IPS DF 6.9 (cell line): ENCODE measurements at places on chromosomes 12 and 14.

DNA sequence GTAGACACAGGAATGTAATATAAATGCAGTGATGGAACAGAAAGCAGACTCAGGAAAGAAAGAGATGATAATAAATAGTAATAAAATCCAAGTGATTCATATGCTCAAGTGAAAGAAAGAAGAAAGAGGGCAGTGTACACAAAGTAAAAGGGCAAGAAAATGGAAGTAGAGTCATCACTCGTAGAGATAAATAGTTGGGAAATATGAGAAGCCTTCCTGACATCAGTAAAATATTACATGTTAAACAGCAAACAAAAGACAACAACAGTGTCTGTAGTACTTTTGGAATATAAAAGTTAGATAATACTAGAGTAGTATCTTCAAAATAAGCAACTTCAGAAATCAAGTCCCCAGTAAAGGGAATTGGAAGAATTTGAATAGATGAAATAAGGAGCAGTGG, 412.3 kb downstream of the RAD51B start:
- H3K4me1 ChIP-seq: peaks cover 5% of the 10 kb centered on the region; the same call in 1 of the 2 replicates
- no peak for DNase-seq
- H3K27me3 ChIP-seq: no peaks in the 10 kb centered on the region
- H3K36me3 ChIP-seq: no peaks in the 10 kb centered on the region

- DNase-seq: no peak
- no peaks in the 10 kb centered on the region for H3K27me3 ChIP-seq
- no peak overlapping the region for H3K4me3 ChIP-seq
- no peak overlapping the region for H3K27ac ChIP-seq
- no peaks in the 10 kb centered on the region for H3K4me1 ChIP-seq
Measured at GRCh38 chr14:101254805-101255764, 306.2 kb upstream of the DIO3 start.

- H3K4me3 ChIP-seq: no peak overlapping the region
- H3K4me1 ChIP-seq: no peaks in the 10 kb centered on the region
- DNase-seq: no peak
Measured at GRCh38 chr14:101758913-101759593, 2.5 kb upstream of the PPP2R5C start.

- no peak for DNase-seq
- H3K36me3 ChIP-seq: no peaks in the 10 kb centered on the region
- H3K27me3 ChIP-seq: no peaks in the 10 kb centered on the region
- H3K27ac ChIP-seq: no peak overlapping the region
- H3K4me1 ChIP-seq: no peaks in the 10 kb centered on the region
Measured at GRCh38 chr14:56268039-56268438, 149.8 kb downstream of the PELI2 start.

GRCh38 chr14:89921346-89921745, 33.2 kb downstream of the EFCAB11 start:
- no peak overlapping the region for H3K4me3 ChIP-seq
- H3K36me3 ChIP-seq: no peaks in the 10 kb centered on the region
- no peak for DNase-seq
- H3K27me3 ChIP-seq: no peaks in the 10 kb centered on the region

GRCh38 chr12:116556964-116557698, 2.0 kb upstream of the MAP1LC3B2 start:
- H3K27ac ChIP-seq: no peak overlapping the region
- H3K4me1 ChIP-seq: no peaks in the 10 kb centered on the region
- H3K36me3 ChIP-seq: no peaks in the 10 kb centered on the region
- H3K4me3 ChIP-seq: no peak overlapping the region

DNA sequence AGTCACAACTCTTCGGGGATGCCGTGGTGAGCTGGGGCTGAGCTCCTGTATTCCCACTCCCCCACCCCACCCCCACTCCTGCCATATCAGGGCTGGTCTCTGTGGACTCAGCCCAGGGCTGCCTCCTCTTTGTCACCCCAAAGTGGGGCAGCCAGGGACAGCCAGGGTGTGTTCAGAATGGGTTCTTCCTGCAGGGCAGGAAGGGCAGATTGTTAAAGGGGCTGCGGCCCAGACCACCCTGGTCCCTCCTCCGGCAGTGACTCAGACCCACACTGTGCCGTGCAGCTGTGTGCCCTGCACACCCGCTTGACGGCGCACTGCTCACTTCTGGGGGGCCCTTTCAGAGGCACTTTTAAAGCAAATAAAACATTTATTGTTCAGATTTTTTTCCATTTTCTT, 9.3 kb downstream of the SLC48A1 start:
- peaks cover 34% of the 10 kb centered on the region for H3K36me3 ChIP-seq
- peaks cover 7% of the 10 kb centered on the region for H3K4me1 ChIP-seq
- H3K27me3 ChIP-seq: no peaks in the 10 kb centered on the region
- H3K4me3 ChIP-seq: no peak overlapping the region
- DNase-seq: no peak

DNA sequence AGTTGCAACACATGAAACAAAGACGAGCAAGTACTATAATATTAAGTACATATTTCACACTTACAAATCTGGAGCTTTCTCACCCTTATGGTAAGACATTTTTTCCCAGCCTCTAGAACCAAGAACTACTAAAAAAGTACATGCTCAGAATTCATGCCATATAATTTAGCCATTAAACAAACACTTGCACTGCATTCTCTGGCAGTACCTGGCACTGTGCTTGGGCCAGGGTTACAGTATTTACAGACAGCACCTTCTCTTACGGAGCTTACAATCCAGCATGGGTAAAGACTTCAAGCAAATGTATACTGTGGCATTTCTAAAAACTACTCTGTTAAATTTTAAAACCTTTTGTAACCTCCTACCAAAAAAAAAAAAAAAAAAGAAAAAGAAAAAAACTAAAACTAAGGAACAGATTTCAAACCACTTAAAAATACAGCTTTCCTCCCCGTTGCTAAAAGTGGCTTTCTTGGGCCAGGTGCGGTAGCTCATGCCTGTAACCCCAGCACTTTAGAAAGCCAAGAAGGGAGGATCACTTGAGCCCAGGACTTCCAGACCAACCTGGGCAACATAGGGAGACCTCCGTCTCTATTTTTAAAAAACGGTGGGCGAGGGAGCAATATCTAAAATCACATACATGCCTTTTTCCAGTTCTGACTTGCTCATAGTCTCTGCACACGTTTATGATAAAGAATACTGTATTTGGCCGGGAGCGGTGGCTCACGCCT, 956 bp downstream of the GNPTAB start:
- peaks cover 1% of the 10 kb centered on the region; the same call in 1 of the 2 replicates for H3K4me1 ChIP-seq
- H3K4me3 ChIP-seq: peak overlapping the region; percentile 81; the same call in 1 of the 2 replicates
- H3K27me3 ChIP-seq: no peaks in the 10 kb centered on the region
- no peak for DNase-seq
- no peak overlapping the region for H3K27ac ChIP-seq

GRCh38 chr12:3603576-3603975, 112.6 kb downstream of the PRMT8 start:
- DNase-seq: no peak
- H3K36me3 ChIP-seq: no peaks in the 10 kb centered on the region
- H3K4me3 ChIP-seq: no peak overlapping the region

GRCh38 chr12:48160807-48161206, 3.5 kb upstream of the ASB8 start:
- H3K4me3 ChIP-seq: no peak overlapping the region
- peaks cover 3% of the 10 kb centered on the region; the same call in 1 of the 2 replicates for H3K4me1 ChIP-seq
- H3K36me3 ChIP-seq: no peaks in the 10 kb centered on the region
- H3K27me3 ChIP-seq: no peaks in the 10 kb centered on the region

DNA sequence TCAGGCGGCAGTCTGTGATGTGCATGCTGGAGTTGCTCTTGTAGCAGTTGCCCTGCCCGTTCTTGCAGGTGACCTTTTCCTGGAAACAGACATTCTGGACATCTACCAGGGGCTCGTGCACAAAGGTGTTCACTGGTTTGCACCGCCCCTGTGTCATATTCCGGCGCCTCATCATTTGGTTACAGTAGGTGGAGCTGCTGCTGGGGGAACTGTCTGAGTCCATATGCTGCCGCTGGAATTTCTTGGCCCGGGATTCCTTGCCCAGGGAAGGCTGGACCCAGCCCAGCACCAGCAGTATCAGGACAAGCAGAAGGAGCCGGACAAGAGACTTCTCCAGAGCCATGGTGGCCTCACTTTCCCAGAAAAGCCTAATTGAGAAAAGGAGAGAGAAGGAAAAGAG, 918 bp downstream of the RNASE1 start:
- H3K36me3 ChIP-seq: no peaks in the 10 kb centered on the region
- no peak overlapping the region for H3K4me3 ChIP-seq
- H3K4me1 ChIP-seq: no peaks in the 10 kb centered on the region

DNA sequence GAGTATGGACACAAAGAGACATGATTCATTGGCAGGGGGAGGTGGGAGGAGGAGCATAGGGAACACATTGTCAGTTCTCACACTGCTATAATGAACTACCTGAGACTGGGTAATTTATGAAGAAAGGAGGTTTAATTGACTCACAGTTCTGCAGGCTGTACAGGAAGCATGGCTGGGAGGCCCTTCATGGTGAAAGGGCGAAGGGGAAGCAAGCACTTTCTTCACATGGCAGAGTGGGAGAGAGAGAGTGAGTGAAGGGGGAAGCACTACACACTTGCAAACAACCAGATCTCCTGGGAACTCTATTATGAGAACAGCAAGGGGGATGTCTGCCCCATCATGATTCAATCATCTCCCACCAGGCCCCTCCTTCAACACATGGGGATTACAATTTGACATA, 391.8 kb downstream of the BMP4 start:
- H3K27ac ChIP-seq: no peak overlapping the region
- H3K27me3 ChIP-seq: no peaks in the 10 kb centered on the region
- DNase-seq: no peak

GRCh38 chr14:31484754-31485153, 3.1 kb downstream of the GPR33 start:
- no peak overlapping the region for H3K4me3 ChIP-seq
- no peaks in the 10 kb centered on the region for H3K27me3 ChIP-seq
- DNase-seq: no peak
- H3K27ac ChIP-seq: no peak overlapping the region
- no peaks in the 10 kb centered on the region for H3K36me3 ChIP-seq

GRCh38 chr14:20177433-20177974, 13.2 kb upstream of the OR11G2 start:
- no peak overlapping the region for H3K27ac ChIP-seq
- H3K4me3 ChIP-seq: no peak overlapping the region
- no peak for DNase-seq
- H3K4me1 ChIP-seq: no peaks in the 10 kb centered on the region

DNA sequence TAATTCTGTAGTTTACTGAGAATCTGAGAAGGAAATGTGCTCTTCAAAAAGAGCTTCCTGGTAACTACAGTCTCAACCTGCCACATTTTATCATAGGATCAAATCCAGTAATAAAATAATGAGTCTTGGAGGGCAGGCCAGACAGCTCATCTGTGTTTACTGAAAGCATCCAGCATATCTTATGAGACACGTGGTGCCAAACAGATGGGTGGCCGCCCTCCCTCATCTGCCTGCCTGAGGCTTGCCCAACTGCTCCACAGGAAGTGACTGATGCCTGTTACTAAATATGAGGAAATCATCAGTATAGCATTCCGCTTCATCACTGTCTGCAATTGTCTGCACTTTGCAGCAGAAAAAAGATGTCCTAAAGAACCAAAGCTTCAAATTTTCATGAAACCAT, 13.5 kb downstream of the DHRS7 start:
- H3K4me3 ChIP-seq: no peak overlapping the region
- no peaks in the 10 kb centered on the region for H3K27me3 ChIP-seq
- H3K27ac ChIP-seq: no peak overlapping the region
- DNase-seq: no peak
- no peaks in the 10 kb centered on the region for H3K36me3 ChIP-seq

DNA sequence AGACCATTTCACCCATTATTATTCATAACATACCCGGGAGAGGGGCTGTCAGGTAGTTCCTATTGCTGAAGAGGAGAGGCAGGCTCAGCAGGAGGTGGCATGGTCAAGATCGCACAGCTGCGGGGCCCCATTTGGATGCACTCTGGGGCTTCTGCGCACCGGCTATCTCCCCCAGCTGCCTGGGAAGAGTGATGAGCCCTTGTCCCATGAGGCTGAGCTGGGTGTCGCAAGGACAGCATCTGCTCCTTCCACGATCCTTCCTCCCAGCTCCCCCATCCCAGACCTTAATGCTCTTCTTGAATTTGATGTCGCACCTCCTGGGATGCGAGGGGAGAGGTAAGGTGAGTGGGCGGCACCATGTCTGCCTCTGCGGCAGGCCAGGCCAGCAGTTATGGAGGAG, 62.6 kb downstream of the SLC24A4 start:
- no peak for DNase-seq
- H3K36me3 ChIP-seq: no peaks in the 10 kb centered on the region; the same call in 1 of the 2 replicates
- no peak overlapping the region for H3K4me3 ChIP-seq
- no peak overlapping the region for H3K27ac ChIP-seq

DNA sequence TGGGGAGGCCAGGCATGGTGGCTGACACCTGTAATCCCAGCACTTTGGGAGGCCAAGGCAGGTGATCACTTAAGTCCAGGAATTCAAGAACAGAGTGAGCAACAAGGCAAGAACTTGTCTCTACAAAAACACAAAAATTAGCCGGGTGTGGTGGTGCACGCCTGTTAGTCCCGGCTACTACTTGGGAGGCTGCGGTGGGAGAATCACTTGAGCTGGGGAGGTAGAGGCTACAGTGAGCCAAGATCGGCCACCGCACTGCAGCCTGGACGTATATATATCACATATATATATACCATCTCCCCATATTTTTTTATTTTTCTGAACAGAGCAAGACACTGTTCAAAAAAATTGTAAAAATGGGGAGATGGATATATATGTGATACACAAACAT, 19.5 kb downstream of the CKAP4 start:
- no peak for DNase-seq
- no peaks in the 10 kb centered on the region for H3K4me1 ChIP-seq
- no peaks in the 10 kb centered on the region for H3K27me3 ChIP-seq
- no peak overlapping the region for H3K4me3 ChIP-seq

DNA sequence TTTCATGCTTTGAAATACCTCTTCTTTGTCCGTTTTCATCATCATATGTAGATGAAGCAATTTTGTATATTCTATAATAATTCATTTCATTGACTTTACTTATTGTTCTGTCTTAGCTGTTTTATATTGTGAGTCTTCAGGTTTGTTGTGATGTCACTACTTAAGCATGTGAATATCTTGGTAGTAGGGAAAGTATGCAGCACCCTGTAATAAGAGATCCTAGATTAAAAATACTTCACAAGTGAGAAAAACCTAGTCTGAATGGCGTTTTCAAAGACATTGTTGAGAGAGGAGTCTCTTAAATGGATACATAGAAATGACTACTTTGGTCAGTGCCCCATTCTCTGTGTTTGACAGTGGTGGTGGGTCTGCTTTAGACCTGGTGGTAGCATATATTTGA, 61.4 kb downstream of the SLC16A7 start:
- no peak for DNase-seq
- H3K27me3 ChIP-seq: no peaks in the 10 kb centered on the region
- no peaks in the 10 kb centered on the region for H3K36me3 ChIP-seq
- no peaks in the 10 kb centered on the region for H3K4me1 ChIP-seq
